K562 (cell line): ENCODE measurements at places on chromosomes 11 and 22. TPM values are rescaled to one million over a fixed set of nuclear protein-coding genes. Genes with fewer than 3 reads are reported as not detected.

Gene IL17REL
- total RNA-seq = 0.22 and 0.42 TPM in 2 replicates

Gene RIMBP3B
- total RNA-seq = 0.55 and 0.78 TPM in 2 replicates

Gene CACNA1I
- 0.45 and 0.78 TPM in 2 replicates for total RNA-seq

Gene MYRF
- 21.4 and 25.8 TPM in 2 replicates for total RNA-seq

Gene RHOD
- total RNA-seq = not detected in 2 replicates

Gene ZC3H12C
- 3.9 and 4.7 TPM in 2 replicates for total RNA-seq

Gene KDELR3
- total RNA-seq = 10.6 and 12.2 TPM in 2 replicates

Gene GLB1L3
- 0.27 and 0.36 TPM in 2 replicates for total RNA-seq

Gene PANX2
- 3.0 and 3.9 TPM in 2 replicates for total RNA-seq

Gene CNIH2
- 0.89 and 1.1 TPM in 2 replicates for total RNA-seq

Gene ACR
- total RNA-seq = not detected in 2 replicates

- no peak for DNase-seq
These were observed 10.5 kb upstream of the USP28 start for GRCh38 chr11:113885897-113886296.

DNA sequence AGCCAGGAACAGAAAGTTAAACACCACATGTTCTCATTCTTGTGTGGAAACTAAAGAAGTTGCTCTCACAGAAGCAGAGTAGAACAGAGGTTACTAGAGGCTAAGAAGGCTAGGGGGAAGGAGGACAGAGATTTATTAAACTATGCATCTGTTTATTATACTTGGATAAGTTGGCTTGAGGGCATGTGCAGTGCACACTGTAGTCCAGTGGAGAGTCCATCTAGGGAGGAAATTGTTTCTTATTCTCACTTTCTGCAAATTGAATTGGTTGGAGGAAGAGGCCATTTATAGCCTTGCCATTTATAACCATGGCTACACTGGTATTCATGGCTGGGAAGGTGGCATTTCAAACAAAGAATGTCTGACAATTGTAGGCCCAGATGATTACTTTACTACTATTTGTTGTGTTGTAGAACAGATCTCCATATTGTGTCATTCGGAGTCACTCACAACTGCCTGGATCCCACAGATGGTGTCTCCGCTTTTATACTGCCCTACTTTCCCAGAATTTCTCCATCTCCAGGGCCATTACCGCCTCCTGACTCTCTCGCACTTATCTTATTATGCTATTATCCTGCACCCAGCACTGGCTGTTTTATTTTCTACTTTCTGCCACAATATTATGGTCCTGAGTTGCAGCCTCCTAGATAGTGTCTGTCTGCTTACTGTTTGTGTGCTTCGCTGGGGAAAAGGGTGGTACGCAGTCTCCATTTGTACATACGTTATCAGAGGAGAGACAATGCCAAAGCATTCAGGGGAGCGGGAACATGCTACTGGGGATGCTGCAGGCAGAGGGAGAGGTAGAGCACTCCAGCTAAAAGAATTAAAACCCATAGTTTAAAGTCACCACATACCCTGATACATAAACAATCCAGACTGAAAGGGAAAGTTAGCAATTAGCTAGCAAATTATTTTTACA lies 169.3 kb upstream of the BLID start:
- no peak for DNase-seq

- DNase-seq = no peak
These were observed 284.7 kb downstream of the ST3GAL4 start for GRCh38 chr11:126640186-126640585.

- no peak for DNase-seq
These were observed 31.3 kb downstream of the TMEM123 start for GRCh38 chr11:102421261-102421660.

- DNase-seq = no peak
These were observed 56.6 kb downstream of the BMAL1 start for GRCh38 chr11:13334034-13334786.

GRCh38 chr22:19206287-19206686 lies 27.8 kb upstream of the SLC25A1 start:
- DNase-seq = no peak

- DNase-seq = no peak
These were observed 14.9 kb downstream of the EHD1 start for GRCh38 chr11:64863391-64864060.

- no peak for DNase-seq
These were observed 1.2 kb upstream of the GRK2 start for GRCh38 chr11:67264877-67265632.

DNA sequence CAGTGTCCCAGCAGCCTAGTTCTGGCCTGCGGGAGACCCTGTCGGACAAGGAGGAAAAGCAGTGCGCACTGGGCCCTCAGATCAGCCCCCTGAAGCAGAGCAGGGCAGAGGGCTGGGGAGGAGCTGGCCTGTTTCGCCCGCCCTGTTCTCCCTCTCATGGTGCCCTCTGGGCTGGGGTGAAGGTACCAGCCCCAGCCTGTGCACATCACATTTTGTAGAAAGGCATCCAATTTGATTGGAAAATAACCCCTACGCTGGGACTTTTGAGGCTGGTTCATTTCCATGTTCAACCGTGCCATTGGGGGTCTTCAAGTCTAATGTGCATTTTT lies 832 bp upstream of the NAP1L4 start:
- no peak for DNase-seq

GRCh38 chr11:76698321-76699043 lies 27.9 kb upstream of the LRRC32 start:
- DNase-seq = peak; percentile 56

DNA sequence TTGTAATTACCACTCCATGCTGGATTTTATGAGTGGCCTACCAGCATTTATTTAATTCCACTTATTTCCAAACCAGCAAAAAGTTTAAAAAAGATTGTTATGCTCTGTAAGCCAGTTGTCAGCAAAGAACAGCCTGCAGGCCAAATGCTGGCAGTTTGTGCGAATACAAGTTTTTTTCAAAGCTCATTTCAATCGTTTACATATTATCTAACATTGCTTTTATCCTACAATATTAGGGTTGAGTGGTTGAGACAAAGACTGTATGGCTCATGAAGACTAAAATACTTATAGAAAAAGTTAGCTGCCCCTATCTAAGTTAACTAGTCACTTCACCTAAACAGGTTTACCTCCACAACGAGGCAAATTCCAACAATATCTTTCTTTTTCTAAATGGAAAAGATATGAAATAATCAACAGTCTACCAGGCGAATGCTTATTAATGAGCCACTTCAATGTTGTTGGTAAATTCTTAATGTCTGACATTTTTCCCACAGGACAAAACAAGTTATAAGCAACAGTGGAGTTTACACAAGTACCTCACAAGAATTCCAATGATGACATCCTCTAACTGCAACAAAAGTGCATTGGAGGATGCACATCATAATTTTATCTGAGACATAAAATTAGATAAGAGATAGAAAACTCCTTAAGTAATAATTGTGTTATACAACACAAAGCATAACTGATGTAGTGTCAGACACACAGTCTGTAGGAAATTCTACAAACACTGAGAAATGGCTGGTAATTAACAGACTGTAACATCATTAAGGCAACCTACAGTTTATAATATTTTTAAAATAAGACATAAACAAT lies 35.8 kb upstream of the POU2AF2 start:
- no peak for DNase-seq

DNA sequence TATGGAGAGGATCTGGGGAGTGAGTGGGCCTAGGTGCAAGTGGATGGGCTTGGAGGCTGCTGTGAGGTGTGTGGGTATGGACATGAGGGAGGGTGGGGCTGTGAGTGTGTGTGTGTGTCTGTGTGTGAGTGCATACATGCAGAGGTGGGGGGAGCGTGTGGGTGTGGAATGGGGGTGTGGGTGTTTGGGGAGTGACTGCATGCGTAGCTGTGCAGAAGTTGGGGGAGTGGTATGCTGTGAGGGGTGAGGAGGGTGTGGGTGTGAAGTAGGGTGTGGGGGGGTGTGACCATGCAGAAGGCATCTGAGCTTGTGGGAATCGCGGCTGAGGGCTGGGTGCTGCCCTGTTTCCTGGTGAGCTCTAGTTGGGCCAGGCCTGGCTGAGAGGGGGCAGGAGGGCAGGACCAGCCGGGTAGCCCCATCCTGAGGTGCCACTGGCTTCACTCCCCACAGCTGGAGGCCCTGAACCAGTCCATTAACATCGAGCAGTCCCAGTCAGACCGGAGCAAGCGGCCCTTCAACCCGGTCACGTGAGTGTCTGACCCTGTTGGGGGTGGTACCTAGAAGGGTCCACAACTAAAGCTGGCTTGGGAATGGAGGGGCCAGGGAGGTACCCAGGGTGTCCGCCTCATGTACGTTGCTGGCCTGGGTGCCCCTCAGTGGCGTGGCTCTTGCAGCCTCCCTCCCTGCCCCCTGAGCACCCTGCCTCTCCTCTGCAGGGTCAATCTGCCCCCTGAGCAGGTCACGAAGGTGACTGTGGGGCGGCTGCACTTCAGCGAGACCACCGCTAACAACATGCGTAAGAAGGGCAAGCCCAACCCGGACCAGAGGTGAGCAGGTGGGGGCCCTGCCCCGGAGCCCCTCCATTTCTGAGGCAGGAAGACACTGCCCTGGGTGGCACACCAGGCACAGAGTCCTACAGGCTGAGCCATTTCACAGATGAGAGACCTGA lies 16.5 kb downstream of the TMEM258 start:
- DNase-seq = peak; percentile 58

- DNase-seq = no peak
These were observed 48.6 kb upstream of the TMEM45B start for GRCh38 chr11:129766898-129767604.

DNA sequence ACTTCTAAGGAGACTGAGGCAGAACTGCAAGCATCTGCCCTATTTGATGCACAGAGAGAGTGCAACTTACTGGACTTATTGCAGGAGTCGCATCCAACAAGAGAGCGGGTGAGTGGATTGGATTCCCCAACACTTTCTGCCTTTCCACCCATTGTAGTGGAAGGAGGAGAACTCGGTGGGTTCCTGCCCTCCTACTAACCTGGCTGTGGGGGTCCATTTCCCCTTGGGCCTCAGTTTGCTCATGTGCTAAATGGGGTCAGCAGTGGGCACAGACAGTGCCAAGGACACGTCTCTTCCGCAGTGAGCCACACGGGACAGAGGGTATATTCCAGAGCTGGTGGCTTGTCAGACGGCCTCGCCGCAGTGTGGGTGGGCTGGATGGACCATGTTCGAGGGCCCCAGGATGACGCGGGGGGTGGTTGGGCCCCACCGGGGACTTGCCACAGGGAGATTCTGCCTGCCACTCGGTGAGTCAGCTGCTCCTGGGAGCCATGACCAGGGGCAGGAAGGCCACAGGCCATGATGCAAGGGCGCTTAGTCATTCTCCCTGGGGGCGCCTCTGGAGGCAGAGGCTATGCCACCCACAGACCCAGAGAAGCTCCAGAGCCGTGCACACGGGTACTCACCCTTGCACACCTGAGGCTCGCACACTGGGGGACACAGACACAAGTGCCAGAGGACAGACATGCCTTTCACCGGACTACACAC lies 8.2 kb downstream of the ALX4 start:
- DNase-seq = peak; percentile 29

GRCh38 chr22:46173152-46173551 lies 22.8 kb downstream of the PPARA start:
- no peak for DNase-seq

- DNase-seq = no peak
These were observed 120.0 kb downstream of the SLC17A6 start for GRCh38 chr11:22458161-22458560.

DNA sequence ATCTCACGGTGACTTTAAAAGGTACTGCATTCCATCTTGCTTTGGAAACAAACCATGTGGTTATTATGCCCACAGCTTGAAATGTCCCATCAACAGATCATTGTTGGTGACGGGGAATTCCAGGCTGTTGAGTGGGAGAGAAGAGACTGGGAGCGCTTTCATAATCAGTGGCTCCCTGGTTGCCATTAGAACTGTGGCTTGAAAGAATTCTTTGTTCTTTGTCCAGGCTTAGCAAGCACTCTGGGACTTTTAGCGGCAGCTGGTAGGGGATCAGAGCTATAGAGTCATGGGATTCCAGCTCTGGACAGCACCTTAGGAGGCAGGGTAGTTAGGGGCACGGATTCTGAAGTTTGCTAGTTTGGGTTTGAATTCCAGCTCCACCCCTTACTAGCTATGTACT lies 22.0 kb downstream of the MMP20 start:
- DNase-seq = no peak

- no peak for DNase-seq
These were observed 79.4 kb downstream of the TMPRSS5 start for GRCh38 chr11:113626736-113627135.

- DNase-seq = no peak
These were observed 9.7 kb downstream of the KIRREL3 start for GRCh38 chr11:126990716-126991480.

GRCh38 chr22:30717952-30718351 lies 23.3 kb downstream of the OSBP2 start:
- DNase-seq = no peak

DNA sequence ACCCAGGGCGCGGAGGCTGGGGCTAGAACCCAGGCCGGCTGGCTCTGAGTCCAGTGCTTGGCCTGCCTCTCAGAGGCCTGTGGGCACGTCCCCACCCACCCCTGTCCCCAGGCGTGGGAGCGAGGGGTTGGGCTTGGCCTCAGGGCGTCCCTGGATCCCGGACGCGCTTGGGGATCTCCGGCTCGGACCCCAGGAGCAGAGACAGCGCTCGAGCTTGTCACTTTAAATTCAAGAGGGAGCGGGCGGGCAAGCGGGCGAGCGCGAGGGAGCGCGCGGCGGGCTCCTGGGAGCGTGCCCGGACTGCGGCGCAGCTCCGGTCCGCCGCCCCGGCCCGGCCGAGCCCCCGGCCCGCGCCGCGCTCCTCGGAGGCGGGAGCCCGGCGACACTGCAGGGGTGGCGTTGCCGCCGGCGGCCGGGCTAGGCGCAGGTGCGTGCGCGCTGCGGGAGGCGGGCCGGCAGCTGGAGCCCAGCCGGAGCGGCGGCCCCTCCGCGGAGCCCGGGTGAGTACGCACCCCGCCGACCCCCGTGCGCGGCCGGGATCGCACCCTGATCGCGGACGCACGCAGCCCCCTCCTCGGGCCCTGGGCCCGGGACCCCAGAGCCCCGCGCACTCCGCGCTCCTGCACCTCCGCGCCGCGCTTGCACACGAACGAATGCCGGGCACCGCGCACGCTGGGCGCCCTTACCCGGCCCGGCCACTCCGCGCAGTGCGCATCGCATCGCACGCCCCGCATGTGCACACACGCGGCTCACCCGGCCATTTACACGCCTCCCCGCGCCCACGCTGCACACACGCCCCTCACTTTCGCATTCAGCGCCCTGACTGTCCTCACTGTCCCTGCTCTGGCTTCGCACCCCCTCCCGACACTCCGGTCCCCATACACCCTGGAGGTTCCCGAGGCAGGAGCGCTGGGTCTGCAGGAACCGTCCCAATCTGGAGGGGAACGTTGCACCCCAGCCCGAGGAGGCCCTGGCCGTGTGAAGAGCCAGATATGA lies at the start of gene SYT12:
Gene SYT12 (plus strand): TSS at position 174 of the 996 bp plus-strand sequence. CDS start 7,011 bp downstream, outside the sequence.
- DNase-seq = no peak

DNA sequence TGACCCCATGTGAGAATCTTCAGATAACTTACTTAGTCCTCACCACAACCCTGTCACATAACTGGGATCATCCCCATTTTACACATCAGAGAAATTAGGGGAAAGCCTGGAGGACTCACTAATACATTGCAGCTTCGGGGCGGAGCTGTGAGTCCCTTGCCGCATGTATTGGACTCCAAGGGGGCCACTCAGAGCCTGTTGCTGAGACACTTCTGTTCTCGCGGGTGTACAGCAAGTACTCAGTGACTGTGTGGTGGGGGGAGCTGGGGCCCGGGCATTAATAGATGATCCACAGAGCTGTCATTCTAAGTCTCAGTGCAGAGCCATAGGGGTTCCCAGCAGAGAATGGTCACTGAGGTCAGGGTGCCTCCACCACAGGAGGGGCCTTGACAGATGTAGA lies 13.5 kb downstream of the OAF start:
- DNase-seq = no peak

GRCh38 chr11:130087294-130087926 lies 17.7 kb downstream of the APLP2 start:
- DNase-seq = no peak
